Stimulated activated CD4-positive, alpha-beta T cell treated with anti-CD3 and anti-CD28 coated beads, Interleukin-1b, Interleukin-23, amount 100 ng/mL, for 1 hour (primary cell): ENCODE measurements at places on chromosomes 3 and 15.

DNA sequence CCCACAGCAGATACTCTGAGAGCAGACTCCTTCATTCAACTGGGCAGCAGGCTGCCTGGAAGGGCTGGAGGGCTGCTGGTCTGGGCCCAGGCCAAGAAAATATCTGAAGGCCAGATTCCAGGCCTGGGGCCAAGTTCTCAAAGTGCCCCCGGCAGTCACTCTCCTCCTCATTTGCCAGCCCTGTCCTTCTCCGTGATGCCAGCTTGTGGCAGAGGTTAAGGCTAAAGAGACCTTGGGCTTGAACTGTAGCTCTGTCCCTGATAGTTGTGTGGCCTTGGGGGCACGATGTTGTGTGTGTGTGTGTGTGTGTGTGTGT lies 39.0 kb downstream of the FAM3D start:
- no peak for DNase-seq

- no peak for DNase-seq
Observed at GRCh38 chr15:51382787-51383186, 41.3 kb downstream of the GLDN start.

DNA sequence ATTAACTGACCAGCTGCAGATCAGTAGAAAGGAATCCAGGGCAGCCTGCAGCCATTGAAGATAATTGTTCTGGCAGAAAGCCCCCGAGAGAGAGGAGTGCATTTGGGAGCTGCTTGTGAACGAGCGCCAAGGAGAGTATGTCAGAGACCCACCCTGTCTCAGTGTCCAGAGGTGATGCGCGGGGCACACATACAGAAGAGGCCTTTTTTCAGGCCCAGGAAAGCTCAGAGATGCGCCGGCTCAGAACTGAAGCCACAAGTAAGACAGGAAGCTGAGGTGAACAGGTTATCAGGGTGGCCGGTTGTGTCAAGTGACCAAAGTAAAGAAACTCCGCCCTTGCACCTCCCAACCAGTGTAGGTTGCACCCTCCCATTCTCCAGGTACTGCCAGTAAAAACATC lies 59.8 kb upstream of the HEG1 start:
- no peak for DNase-seq

DNA sequence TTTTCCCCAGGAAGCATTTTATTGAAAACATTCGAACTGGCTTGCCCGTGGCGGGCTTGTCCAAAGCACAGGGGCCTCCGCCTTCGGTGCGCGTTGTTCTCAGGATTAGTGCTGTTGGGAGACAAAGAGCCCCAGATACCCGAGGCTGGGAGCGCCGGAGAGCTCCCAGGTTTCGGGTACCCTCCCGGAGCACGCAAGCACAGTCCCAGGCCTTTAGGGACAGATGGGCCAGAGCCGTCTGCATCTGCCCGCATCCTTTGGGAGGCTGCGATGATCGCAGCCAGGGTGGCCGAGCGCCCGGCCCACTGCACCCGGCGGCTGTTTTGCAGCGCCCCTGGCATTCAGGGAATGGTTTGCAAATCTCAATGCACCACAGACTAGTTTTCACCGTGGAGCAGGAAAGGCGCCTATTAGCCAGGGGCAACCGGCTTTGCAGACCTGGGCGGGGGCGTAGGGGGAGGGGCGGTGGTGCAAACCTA lies 5.0 kb upstream of the FEZF2 start:
- DNase-seq = no peak

DNA sequence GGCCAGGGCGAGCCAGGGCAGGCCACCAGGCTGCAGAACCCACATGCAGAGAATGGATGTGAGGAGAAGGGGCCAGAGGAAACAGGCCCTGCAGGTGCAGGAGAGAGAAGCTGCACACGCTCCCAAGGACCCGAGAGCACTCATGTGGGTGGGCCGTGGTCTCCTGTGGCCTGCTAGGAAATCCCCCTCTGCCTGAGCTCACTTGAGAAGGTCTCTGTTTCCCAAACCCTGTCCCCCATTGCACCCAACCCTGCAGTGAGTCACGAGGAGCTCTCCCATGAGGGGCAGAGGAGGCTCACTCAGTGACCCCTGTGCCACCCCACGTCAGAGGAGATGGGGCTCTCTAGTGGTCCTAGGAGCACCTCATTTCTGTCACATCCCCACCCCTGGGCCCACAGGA lies 111.1 kb downstream of the KLF13 start:
- no peak for DNase-seq

DNA sequence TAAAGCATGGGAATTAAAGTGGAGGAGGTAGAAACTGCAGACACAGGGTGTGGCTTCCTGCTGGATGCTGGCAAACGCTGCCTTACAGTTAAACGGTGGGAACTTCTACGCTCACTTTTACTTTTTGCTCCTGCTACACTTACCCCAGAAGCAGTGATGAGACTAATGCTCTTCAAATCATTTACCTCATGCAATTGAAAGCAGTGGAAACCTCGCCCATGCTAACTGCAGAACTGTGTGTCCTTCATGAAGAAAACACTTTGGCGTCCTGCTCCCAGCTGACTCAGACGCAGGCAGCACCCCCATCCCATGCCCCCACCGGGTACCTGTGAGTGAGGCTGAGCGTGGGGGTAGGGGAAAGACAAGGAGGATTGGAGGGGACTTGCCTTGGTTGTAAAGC lies 31.8 kb downstream of the UPK1B start:
- DNase-seq = no peak

GRCh38 chr15:69595009-69595791 lies 142.6 kb downstream of the RPLP1 start:
- DNase-seq = no peak

DNA sequence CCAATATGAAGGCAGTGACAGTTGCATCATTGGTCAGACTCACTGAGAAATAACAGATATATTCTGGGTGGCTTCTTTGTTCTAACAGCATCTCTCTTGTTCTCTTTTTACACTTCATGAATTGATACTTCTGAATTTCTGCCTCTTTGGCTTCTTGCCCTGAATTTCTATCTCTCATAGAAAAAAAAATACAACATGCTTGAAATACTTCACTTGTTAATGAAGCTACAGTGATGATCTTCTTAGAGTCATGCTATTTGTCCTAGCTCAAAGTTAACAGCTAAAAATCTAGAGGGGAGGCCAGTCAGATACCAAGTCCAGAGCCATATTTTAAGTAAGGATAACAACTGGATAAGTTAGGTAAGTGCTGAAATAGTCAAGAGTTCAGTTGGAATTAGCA lies 597.2 kb upstream of the AGTR1 start:
- DNase-seq = no peak

DNA sequence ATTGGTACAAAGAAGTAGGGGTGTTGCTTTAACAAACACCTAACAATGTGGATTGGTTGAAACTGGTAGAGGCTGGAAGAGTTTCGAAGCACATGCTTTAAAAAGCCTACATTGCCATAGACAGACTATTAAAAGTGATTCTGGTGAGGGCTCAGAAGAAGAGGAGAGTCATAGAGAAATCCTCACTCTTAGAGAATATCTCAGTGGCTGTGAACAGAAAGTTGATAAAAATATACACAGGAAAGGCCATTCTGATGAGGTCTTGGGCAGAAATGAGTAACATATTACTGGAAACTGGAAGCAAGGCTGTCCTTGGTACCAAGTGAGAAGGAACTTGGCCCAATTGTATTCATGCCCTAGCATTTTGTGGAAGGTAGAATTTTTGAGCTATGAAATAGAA lies 173.7 kb upstream of the CRBN start:
- DNase-seq = no peak

DNA sequence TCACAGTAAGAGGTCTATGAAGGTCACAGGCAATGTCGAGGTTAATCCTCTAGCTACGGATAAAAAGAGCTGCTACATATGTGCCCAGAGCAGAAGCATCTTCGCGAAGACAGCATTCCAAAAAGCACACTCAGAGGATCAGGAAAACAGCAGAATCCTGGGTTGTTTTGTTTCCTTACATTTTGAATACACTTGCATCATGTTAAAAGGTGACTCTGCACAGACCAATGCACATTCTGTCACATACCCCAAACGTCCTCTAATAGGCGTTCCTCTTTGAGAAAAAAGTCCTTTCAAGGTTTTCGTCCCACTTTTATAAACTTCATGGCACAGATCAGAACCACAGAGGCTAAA lies 52.7 kb downstream of the VGLL4 start:
- DNase-seq = no peak

- DNase-seq = no peak
Observed at GRCh38 chr15:63497642-63498467, 6.5 kb upstream of the USP3 start.

GRCh38 chr3:110788794-110789193 lies 282.8 kb upstream of the NECTIN3 start:
- DNase-seq = no peak

DNA sequence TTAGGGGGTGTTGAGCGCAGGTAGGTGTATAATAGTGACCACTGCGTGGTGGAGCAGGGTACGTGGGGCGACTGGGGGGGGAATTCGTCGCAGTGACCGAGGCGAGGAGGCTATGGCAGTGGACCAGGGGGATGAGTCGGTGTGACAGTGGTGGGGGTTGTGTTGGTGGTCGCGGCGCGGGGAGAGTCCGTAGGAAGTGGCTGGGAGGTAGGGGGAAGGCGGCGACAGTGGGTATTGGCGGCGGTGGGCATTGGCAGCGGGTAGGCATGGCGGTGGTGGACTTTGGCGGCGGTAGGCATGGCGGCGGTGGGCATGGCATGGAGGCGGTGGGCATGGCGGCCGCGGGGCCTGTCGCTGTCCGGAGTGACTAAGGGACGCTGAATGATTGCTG lies 739 bp downstream of the SNRPN start:
- DNase-seq = no peak

- DNase-seq = no peak
Observed at GRCh38 chr15:61318301-61318700, 89.2 kb upstream of the RORA start.

GRCh38 chr15:74317820-74318375 lies 49.5 kb downstream of the CYP11A1 start:
- DNase-seq = no peak

- DNase-seq = no peak
Observed at GRCh38 chr15:65305150-65305758, 777 bp downstream of the RNU5B-1 start.

- no peak for DNase-seq
Observed at GRCh38 chr3:136952292-136952691, 5.5 kb upstream of the IL20RB start.

DNA sequence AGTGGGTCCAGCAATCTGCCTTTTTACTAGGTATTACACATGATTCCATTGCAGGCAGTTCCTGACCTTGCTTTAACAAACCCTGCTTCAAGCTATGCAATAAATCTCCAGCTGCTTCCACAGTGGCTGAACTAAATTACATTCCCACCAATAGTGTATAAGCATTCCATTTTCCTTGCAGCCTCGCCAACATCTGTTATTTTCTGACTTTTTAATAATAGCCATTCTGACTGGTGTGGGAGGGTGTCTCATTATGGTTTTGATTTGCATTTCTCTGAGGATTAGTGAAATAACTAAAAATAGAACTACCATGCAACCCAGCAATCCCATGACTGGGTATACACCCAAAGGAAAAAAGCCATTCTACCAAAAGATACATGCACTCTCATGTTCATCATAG lies 36.4 kb upstream of the DNAJC13 start:
- DNase-seq = no peak

DNA sequence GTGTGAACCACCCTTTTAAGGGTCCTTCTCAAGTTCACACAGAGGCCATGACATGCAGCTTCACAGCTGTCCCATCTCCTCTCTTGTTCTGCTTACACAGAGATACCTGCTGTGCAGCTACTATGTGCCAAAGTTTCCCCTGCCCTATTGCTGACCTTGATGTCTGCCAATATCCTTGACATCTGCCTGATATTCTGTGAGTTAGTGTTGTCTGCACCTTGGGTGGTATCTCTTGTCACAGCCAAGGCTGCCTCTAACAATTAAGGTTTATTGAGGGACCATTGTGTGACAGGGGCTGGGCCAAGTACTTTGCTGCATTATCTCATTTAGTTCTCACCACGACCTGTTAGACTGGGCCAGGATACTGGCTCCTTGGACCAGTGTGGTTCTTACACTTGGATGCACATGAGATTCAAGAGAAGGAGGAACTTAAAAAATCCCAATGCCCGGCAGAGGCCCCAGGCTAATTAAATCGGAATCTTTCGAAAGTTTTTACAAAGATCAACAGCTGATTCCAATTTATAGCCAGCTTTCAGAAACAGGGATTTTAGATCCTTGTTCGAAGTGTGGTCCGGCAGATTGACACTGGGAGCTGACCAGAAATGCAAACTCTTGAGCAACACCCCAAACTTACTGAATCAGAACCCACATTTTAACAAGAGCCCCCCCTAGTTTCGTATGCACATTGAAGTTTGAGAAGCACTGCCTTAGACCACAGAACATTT lies 178.6 kb downstream of the SATB1 start:
- no peak for DNase-seq

DNA sequence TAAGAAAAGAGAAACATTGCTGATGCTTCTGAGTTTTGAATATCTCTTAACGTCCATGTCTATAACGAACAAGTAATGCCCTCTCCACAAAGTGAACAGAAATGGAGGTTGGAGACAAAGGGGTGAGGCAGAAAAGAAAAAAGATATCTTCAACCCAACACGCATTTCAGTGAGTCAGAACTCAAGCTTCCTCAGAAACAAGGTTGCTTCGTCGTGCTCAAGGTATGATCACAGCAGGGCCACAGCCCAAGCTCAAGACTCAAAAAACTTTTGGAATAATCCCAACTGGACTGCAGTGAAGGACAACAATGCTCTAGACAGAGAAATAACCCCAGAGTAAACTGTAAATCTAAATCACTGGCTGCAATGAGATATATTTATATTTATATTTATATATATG lies 18.9 kb downstream of the WNT5A start:
- no peak for DNase-seq

- no peak for DNase-seq
Observed at GRCh38 chr15:39963786-39964185, 29.9 kb downstream of the EIF2AK4 start.

DNA sequence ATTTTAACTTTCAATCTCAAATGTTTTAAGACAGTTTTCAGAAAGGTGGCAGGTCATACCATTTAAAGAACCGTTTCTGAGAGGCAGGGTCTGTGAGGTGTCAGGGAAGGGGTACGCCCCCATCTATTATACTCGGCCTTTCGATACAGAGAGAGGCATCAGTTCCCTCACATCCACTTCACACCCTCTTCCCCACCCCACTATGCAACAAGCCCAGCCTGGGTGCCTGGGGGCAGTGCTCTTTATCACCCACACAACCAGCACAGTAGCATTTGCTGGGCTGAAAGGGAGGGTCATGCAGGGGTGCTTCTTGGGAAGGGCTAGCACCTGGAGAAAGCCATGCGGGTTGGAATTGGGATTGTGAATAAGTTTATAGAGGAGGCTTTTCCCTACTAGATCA lies 56.0 kb upstream of the KCNMB2 start:
- no peak for DNase-seq

- peak; percentile 43 for DNase-seq
Observed at GRCh38 chr15:42581272-42581730, 5.9 kb downstream of the STARD9 start.

GRCh38 chr3:134253475-134254226 lies 3.0 kb upstream of the RYK start:
- no peak for DNase-seq

DNA sequence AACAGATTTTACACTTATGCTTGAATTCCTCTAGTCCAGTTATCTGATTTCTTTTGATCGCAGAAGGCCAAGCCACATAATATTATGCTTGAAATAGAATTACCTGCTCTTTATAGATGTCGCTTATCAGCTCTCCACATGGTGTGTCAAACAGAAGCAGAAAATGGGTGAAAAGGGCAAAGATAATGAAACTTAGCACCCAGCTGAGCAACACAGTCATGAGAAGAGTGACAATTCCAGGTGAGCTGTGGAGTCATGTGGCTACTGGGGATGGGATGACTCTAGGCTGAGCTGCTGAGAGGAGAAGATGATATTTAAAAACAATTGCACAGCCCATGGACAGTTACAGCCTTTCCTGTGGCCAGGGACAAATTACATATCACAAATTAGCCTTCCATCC lies 398.7 kb upstream of the PDZRN3 start:
- no peak for DNase-seq
